ENCODE measurements at places on chromosomes 11 and 22. TPM values are rescaled to one million over a fixed set of nuclear protein-coding genes. Genes with fewer than 3 reads are reported as not detected.

BTG4 gene
- total RNA-seq, result not detected

SMPD1 gene
- 40.7 TPM for total RNA-seq

GRCh38 chr11:11459578-11459977 lies 106.5 kb upstream of the CSNK2A3 start:
- DNase-seq, result no peak

GRCh38 chr22:38129856-38130255 lies 19.4 kb upstream of the BAIAP2L2 start:
- DNase-seq, result no peak

- no peak for DNase-seq
These were observed 15.1 kb downstream of the FIBIN start for GRCh38 chr11:27008811-27009535.

- peak; percentile 91 for DNase-seq
These were observed 902 bp downstream of the RASGRP2 start for GRCh38 chr11:64742889-64743590.

DNA sequence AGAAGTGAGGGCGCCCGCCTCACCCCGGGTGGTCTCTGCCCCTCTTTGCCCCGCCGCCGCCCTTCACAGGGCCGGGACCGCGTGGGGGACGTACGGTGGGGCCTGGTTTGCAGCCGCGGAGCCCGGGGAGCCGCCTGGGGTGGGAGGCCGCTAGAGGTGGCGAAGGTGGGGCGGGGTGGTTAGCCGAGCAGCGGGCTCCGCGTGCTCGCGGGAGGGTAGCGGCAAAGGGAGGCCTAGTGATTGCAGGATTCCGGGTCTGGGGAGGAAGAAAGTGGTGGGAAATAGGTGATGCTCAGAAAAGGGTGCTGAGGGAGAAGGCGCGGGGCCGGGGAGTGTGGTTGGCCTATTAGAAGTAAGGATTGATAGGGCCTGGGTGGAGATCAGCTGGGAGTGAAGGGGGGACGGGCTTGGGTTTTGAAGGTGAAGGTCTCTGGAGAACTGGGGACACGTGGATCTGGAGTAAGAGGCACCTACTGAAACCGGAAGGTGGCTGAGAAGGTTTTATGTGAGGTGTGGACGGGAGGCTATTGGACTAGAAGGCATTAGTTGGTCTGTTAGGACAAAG lies 571 bp downstream of the FAR1 start:
- DNase-seq, result no peak

GRCh38 chr22:23767673-23768548 lies at the start of gene CHCHD10:
Gene CHCHD10, minus strand, starts transcription at chr22:23767972. Its CDS starts 98 bp downstream, at chr22:23767874.
- peak; percentile 91 for DNase-seq
